Muscle of leg (tissue), 16 donors: ENCODE measurements at places on chromosomes 7 and 10. TPM values are rescaled to one million over a fixed set of nuclear protein-coding genes. Genes with fewer than 3 reads are reported as not detected.

Gene CNPY4
- 50.2 TPM for total RNA-seq

Gene ERVW-1
- total RNA-seq: 0.40 TPM

Gene TMEM273
- total RNA-seq: 9.5 TPM

Gene SPDYE2
- total RNA-seq: 0.04 TPM

Gene PTPN20
- total RNA-seq: 0.53 TPM

Gene MARVELD1
- total RNA-seq: 27.6 TPM

Gene TMEM176A
- total RNA-seq: 6.2 TPM

Gene HOXA2
- total RNA-seq: 0.71 TPM

Gene FBH1
- 56.9 TPM for total RNA-seq

Gene POM121L12
- not detected for total RNA-seq

Gene PNLIPRP1
- not detected for total RNA-seq

Gene DPP6
- total RNA-seq: 4.1 TPM

Gene SKIDA1
- total RNA-seq: 2.6 TPM

Gene OGDHL
- total RNA-seq: 0.31 TPM

Gene SPDYE8
- total RNA-seq: 0.09 TPM

Gene OPN1SW
- total RNA-seq: not detected

Gene PAPOLB
- total RNA-seq: 0.22 TPM

Gene KNDC1
- 2.7 TPM for total RNA-seq

Gene HYAL4
- 0.09 TPM for total RNA-seq

Gene PALD1
- total RNA-seq: 15.9 TPM

Gene PPP1R9A
- total RNA-seq: 45.0 TPM

Gene AGR2
- 7.2 TPM for total RNA-seq

Gene PODXL
- 35.5 TPM for total RNA-seq

Gene PHKG1
- 52.4 TPM for total RNA-seq

Gene GFRA1
- 41.5 TPM for total RNA-seq

Gene STEAP1
- total RNA-seq: 5.5 TPM

Gene SPAM1
- not detected for total RNA-seq

Gene ORAI2
- 7.0 TPM for total RNA-seq

Gene MYL7
- total RNA-seq: 13.0 TPM

Gene CRHR2
- 0.40 TPM for total RNA-seq
